Activated T-helper 17 cell treated with anti-CD3 and anti-CD28 coated beads, Interleukin-2, amount 50 U/mL, for 72 hours (primary cell): ENCODE measurements at places on chromosomes 2 and 18. TPM values are rescaled to one million over a fixed set of nuclear protein-coding genes. Genes with fewer than 3 reads are reported as not detected.

- ATAC-seq, result no peak
Measured at GRCh38 chr2:12672711-12673315, 43.9 kb upstream of the TRIB2 start.

- peak; percentile 57 for ATAC-seq
Measured at GRCh38 chr2:85132834-85133637, at the start of gene TCF7L1. TSS of gene TCF7L1 (plus strand) at chr2:85133392. CDS start at chr2:85133685, 293 bp downstream.

- no peak for ATAC-seq
Measured at GRCh38 chr18:56309104-56309503, 329.3 kb downstream of the TXNL1 start.

- ATAC-seq, result no peak
Measured at GRCh38 chr2:236939271-236939670, 146.4 kb upstream of the COPS8 start.

TRAPPC12 gene
- 70.6 TPM for total RNA-seq

ASIC4 gene
- 0.56 TPM for total RNA-seq

SRSF7 gene
- total RNA-seq, result 366 TPM
